Hematopoietic multipotent progenitor cell treated with erythropoietin and hydrocortisone succinate and interleukin-3 and kit ligand, for 6 days (in vitro differentiated cells): ENCODE measurements at places on chromosomes 13 and 19.

DNA sequence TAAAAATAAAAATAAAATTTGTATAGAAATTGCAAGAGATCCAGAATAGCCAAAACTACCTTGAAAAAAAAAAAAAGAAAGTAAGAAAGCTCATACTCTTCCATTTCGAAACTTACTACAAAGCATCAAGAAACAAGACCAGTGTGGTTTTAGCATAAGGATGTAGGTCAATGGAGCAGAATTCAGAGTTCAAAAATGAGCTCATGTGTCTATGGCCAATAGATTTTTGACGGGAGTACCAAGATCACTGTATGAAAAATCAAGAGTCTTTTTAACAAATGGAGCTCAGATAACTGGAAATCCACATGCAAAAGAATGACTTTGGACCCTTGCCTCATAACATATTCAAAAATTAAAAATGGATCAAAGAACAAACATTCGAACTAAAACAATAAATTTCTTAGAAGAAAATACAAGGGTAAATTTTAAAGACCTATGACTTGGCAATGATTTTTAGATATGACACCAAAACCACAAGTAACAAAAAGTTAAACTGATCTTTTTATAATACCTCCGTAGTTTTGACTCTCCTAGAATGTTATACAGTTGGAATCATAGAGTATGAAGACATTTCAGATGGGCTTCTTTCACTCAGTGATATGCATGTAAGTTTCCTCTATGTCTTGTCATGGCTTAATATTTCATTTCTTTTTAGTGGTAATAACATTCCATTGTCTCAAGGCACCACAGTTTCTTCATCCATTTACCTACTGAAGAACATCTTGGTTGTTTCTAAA, 43.2 kb downstream of the KLF12 start:
- peak; percentile 5 for DNase-seq

GRCh38 chr13:29946093-29946492, 95.7 kb upstream of the UBL3 start:
- no peak for DNase-seq

DNA sequence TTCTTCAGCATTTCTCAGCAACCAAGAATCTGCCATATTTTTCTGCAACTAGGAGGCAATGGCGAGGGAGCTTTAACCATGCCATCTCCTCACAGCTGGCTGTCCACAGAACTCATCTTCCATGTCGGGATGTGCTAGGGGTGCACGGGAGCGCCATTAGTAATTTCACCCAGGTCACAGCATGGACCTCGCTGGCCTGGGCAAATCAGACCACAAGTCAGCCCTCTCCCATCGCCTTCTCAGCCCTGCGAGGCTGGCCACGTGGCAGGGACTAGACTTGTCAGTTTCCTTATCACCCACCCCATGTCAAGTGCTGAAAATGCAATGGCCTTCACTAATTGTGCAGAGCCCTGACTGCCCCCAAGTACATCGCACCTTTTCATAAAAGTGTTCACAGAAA, 15.7 kb downstream of the COL4A1 start:
- no peak for DNase-seq

DNA sequence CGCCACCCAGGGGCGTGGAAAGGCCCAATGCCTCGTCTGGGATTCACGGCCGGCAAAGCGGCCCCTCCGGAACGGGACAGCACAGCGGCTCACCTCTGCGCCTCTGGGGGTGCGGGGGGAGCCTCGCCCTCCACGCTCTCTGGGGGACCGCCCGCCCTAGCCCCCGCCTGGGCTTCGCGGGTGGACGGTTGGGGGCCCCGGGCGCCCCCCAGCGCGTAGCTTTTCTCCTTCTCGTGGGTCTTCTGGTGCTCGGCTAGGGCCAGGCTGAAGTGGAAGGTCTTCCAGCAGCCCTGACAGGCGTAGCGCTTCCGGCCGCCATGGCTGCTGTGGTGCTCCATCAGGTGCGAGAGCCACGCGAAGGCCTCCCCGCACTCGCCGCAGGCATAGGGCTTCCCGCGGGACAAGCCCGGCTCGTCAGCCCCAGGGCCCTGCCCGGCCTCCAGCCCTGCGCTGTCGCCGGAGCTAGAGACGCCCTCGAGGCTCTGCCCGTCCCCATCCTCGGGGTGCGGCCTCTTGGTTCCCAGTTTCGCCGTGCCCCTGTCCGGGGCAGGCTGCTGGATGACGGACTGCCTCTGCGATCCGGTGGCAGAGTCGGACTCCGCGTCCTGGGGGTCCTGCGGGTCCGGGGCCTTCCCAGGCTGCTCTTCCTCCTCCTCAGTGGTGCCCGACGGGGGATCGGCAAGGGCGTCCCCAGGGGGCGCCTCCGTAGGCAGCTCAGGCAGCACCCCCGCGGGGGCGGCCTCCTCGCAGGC, 13.3 kb downstream of the ZSCAN18 start:
- DNase-seq: no peak

DNA sequence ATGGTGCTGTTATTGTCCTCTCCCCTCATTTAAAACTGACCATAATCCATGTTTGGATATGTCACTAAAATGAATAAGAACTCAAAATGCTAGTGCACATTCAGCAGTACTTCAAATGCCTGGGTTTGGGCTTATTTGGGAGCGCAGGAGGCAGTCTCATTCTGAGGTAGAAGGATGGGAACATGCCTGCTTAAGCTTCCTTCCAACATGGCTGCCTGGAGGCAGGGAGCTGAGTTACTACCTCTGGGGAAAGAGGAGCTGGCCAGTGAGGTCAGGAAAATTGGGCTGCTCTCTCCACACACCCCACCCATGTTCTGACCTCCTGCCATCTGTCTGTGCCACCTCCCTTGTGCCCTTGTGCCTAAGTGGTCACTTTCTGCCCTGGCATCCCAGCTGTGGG, 85.7 kb downstream of the PTPRS start:
- no peak for DNase-seq

- no peak for DNase-seq
Measured at GRCh38 chr13:112246731-112247470, 129.3 kb upstream of the SPACA7 start.

DNA sequence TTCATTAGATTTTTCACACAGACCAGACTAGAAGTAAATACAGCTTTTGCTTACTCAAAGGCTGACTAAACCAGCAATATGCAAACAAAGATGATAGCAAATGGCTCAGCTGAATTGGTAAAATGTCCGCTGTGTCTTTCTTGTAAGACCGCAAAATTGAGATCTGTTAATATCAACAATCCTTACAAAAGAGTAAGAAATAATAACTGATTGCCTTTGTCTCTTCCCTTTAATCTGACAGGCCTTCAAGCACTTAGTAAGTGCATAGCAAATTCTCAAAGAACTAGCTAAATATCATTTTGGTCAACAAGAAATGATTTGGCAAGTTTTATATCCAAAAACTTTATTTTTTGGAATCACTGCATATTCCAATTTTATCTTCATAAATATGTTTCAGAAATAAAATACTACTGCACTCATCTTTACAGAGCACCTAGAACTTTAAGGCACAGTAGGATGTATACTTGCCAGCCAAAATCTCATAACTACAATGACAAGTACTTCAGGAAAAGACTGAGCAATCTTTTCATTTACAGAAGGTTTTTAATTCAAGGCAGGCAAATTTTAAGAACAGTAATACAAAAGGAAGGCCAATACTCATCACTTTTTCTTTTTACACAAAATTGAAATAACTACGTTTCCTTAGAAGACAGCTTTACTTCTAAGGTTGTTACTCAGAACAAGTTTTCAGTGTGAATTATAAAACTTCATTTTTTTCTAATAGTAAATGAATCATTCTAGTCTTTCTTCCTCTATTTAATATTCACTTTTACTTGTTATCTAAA, 1.1 kb downstream of the ELF1 start:
- DNase-seq: peak; percentile 65

DNA sequence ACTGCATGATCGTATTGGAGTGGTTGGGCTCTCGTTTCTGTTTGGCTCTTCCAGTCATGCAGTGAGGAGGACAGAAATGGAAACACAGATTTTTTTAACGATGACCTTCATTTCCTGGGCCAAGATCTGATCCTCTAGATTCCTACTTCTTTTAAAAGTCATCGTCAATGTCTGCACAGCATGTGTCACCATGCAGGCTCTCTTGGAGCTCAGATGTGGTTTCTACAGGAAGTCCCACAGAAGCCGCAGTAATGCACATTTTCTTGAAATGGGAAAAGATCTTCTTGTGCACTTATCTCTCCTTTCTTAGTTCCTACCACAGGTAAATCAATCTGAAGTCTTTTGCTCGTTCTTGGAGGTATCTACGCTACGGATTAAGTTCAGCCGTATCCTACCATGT, 626.9 kb downstream of the EFNB2 start:
- DNase-seq: peak; percentile 13
